ENCODE measurements at places on chromosomes 1 and 21.
A peak's percentile ranks its signal among the peaks of the same experiment; 100 is the strongest.

DNA sequence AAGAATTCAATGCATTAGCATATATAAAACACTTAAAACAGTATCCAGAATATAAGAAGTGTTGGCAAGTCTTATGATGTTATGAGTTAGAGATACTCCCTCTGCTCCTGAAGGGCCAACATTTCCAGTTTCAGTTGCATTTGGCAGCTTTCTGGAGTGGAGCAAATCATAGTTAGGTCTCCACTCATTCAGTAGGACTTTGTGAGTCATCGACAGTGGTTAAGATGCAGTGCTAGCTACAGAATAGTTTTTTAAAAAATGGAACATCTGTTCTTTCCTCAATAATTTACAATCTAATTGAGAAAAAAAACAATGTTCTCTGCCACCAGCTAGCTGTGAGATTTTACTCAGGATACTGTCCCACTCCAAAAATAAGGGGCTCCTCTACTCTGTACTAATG, 389.1 kb downstream of the HLX start:
- DNase-seq, result no peak

DNA sequence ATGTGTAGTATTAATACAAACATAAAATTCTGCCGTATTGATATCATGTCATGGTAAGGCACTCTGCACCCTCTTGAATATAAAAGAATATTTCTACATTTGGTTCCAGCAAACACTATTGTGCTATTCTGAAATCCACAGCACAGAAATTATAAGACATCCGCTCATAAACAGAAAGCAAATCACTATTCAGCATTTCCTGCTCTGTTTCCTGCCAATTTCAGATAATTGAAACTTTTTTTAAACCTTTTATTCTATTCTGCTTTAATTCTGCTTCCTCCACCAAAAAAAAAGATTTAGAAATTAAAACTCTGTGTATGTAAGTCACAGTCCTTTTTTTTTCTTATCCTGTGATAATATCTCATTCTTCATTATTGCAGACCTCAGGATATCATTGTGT, 39.6 kb upstream of the PLEKHO1 start:
- DNase-seq, result no peak

GRCh38 chr1:27878039-27878438, 5.7 kb downstream of the THEMIS2 start:
- no peak for DNase-seq

DNA sequence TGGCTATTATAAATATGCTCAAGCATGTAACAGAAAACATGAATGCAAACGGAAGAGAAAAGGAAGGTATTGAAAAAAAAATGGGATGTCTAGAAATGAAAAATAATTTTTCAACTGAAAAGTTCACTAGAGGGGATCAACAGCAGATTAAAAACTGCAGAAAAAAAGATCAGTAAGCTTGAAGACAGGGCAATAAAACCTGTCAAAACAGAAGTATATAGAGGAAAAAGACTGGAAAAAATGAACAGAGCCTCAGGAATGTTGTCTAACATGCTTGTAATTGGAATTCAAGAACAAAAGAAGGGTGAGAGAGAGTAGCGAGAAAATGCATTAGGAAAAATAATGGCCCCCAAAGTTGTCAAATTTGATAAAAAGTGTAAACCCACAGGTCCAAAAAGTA, 29.6 kb downstream of the CRYAA start:
- DNase-seq, result no peak

- DNase-seq, result no peak
Observed at GRCh38 chr1:18324246-18324645, 156.5 kb upstream of the KLHDC7A start.

- no peak for DNase-seq
Observed at GRCh38 chr1:246919902-246920301, 11.8 kb downstream of the AHCTF1 start.

DNA sequence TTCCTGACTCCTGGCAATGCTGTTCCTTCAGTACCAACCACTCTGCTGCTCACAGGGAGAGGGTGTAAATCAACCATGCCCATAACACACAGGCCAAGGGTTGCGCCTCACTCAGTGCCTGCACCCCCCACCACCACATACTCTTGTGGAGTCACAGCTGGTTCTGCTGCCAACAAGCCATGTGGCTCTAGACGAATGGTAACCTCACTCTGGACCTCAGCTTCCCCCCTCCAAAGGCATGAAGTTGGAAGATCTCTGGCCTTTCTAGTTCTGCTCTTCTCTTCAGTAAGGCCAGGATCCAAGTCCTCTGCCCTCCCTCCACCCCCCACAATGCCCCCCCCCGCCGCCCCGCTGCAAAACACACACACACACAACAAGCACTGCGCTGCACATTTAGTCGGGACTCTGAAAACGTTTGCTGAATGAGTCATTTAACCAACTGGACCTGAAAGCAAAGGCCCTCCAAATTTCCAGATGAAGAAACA, 1.7 kb upstream of the GLIS1 start:
- DNase-seq, result no peak

DNA sequence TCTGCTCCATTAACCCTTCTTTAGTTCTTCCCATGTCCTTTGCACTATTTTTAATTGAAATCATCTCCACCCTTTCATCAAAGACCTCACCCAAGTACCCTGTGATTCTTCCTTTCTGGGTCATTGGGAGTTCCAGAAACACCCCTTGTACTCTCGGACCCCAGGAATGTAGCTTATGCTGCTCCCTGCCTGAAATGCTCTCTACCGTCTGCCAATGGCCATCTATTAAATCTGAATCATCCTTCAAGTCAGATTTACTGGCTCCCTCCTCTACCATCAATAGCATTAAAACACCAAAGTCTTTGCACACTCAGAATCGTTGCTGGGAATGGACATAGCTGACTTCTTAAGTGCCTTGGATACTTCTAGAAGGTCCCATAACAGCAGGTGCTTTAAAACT, 73.2 kb upstream of the GADD45A start:
- no peak for DNase-seq

DNA sequence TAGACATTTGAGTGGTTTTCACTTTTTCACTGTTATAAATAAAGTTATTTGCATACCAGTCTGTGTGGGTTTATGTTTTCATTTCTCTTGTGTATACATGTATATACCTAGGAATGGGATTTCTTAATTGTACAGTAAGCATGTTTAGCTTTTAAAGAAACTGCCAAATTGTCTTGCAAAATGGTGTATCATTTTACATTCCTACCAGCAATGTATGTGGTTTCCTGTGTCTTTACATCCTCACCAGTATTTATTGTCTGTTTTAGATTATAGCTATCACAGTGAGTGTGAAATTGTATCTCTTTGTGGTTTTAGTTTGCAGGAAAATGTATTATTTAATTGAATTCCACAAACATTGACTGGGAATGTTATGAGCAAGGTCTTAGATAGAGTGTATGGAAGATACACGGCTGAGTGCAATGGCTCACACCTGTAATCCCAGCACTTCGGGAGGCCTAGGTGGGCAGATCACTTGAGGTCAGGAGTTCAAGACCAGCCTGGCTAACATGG, 57.3 kb downstream of the MACF1 start:
- DNase-seq, result no peak

DNA sequence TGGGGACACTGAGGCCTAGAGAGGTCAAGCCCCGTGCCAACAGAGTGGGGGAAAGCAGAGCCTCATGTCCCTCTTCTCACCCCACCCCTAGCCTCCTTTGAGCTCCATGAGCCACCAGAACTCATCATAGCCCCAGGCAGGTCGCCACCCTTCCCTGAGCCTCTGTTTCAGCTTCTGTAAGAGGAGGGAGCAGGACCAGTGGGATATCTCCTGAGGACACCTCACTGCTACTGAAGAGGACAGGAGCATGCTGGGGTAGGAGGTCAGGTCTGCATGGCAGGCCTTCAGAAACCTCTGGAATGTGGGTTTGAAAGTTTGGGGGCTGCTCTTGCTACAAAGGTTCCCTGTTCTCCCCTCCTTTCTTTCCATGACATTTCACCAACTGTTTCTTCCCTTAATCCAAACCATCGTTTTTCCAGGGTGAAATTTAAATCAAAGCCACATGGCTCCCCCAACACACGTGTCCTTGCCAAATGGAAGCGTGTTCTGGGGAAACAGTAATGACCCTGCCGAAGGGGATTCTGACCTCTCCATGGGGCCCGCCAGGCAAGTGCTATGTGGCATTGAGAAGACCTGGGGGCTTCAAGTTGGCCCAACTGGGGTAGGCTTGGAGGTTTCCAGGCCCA, 88.1 kb upstream of the RUNX3 start:
- no peak for DNase-seq

DNA sequence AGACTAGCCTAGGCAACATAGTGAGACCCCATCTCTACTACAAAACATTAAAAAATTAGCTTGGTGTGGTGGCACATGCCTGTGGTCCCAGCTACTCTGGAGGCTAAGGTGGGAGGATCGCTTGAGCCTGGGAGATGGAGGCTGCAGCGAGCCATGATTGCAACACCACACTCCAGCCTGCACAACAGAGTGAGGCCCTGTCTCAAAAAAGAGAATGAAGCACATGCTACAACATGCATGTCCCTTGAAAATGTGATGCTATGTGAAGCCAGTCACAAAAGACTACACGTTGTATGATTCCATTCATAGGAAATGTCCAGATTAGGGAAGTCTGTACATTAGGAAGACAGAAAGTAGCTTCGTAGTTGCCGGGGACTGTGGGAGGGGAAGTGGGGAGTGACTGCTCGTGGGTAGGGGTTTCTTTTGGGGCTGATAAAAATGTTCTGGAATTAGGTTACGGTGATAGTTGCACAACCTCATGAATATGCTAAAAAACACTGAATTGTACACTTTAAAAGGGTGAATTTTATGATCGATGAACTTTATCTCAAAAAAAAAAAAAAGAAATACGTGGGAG, 202.1 kb downstream of the KAZN start:
- DNase-seq, result no peak

DNA sequence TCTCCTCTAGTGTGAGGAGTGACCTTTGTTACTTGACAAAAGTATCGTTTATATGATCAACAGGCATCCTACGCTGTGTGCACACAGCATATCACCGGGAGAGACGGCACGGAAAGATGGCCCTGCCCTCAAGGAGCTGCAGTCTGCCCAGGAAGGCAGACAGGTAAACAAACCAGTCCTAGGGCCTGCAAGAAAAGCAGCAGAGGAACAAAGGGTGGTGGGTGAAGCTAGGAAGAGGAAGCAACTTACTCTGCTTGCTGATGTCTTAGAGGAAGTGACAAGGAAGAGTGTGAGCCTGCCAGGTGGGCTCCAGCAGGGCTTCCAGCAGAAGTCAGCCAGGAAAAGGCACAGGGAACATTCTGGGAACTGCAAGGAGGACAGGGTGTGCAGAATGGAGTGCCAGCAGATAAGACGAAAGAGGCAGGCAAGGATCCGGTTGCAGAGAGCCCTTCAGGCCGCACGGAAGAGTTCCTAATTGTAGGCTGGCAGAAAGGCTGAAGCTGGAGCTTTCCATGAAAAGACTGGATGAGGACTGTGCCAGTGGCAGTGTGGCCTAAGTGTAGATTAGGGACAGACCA, 106.7 kb downstream of the SLC45A1 start:
- peak; percentile 18 for DNase-seq

DNA sequence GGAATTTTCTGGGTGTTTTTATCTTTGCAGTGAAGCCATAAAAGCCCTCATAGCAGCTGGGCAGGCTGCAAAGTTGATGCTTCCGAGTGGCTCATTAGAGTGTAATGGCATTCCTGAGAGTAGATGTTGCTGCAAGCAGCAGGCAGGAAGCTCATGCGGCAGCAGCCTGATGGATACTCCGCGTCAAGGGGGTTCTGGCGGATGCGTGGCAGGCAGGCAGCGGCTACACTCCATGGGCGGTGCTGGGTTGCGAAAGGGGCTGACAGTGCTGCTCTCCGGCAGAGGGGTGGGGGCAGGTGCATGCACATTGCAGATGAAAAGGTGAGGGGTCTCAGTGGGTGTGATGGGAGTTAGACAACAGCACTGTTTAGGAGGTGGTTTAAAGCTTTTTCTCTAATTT, 93.2 kb upstream of the AJAP1 start:
- DNase-seq, result no peak

DNA sequence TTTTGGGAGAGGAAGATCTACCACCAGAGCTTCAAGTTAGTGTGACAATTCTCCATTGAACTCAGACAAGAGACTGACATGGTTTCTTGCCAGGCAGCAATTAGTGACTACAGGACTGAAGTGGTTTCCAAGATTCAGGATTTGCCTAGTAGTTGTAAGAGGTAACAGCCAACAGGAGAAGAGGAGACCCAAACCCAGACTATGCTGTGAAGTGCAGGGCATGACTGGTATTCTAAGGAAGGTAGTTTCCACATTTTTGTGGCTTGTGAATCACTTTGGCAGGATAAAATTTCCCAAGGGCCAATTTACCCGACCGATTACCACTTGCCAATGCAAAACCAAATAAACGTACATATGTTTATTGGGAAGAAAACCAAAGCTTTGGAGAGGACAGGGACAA, 14.7 kb upstream of the RAP1A start:
- DNase-seq, result no peak

DNA sequence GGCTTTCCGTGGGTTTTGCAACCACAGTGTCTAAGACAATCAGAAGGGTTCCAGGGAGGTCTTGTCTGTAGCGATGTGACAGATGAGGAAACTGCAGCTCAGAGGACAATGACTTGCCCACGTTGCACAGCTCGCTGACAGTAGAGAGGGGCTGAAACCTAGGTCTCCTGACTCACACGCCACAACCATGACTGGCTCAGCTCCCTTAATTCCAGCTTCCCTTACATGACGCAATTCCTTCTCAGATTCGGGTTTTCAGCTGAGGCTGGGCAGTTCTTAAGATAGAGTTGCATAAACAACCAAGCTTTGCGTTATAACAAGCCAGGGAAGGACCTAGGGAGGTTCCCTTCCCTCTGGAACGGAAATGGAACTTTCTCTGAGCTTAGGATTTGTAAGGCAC, 36.3 kb downstream of the DHCR24 start:
- DNase-seq, result no peak

DNA sequence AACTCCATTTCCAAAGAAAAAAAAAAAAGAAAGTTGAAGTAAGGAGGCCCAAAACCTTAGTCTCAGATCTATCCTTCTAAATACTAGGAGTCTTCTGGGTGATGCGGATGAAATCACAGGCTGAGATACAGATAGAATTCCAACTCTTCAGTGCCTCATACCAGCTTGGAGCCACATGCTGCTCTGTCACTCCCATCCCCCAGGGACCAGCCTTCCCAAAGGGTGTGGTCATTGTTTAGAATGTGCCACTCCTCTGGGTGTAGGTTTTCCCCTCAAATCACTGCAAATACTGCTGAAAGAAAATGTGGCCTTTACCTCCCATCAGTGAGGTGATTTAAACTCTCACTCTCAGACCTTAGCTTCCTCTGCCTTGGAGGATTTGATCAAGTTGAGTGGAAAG, 112.9 kb downstream of the CDC7 start:
- no peak for DNase-seq

GRCh38 chr1:103333141-103333540, 192.4 kb upstream of the RNPC3 start:
- DNase-seq, result no peak

DNA sequence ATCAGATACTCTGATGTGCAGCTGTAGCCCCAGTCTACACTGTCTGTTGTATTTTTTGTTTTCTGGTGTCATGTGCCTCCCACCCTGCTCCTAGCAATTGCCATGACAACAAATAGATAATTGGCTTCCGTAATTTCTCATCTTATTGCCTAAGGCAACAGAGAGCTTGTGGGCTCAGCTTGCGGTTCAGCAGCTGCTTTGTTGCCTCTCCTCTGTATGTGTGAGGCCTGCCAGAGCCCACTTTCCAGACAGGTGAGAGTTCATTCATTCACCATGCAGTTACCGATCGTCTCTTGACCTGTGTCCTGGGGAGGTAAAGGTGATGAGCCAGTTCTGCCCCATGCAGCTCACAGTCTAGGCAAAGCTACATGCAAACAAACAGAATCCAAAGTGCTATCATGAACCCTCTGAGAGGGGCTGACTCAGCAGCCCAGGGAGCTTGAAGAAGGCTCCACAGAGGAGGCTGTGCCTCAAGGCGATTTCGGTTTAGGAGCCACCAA, 11.9 kb downstream of the LGALS8 start:
- no peak for DNase-seq

GRCh38 chr21:36976882-36977651, 10.6 kb upstream of the HLCS start:
- no peak for DNase-seq
